Choroid plexus epithelial cell (primary cell): ENCODE measurements at places on chromosomes 6 and 20.

GRCh38 chr6:45737331-45738056 lies 278.2 kb downstream of the CLIC5 start:
- no peak for DNase-seq

DNA sequence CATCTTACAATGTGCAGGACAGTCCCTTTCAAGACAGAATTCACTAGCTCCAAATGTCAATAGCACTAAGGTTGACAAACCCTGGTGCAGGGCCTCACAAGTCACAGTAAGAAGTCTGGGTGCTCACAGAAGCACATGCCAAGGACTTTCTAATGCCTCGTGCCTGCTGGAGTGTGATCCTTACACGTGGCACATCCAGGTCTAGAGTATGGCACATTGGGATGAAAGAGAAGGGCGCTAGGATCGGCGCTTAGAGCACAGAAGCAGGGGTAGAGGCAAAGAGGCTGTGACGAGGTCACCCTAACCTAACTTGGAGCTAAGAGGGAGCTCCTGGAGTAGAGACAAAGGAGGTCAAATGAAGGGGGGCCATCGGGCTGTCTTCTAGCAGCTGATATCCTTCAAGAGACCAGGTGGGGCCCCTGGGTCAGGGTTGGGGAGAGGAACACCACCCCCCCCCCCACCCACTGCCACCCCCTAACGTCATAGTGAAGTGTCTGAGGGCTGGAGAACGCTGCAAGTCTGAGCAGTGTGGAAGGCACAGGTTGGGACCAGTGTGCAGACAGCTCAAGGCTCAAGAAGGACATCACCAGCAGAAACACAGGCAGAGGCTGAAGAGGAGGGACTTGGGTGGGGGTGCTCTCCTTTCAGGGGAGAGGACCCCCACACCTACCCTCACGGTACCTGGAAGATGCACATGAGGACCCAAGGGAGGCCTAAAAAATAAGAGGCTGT lies 97.8 kb upstream of the MRPS10 start:
- DNase-seq = no peak

GRCh38 chr20:36097337-36098151 lies 57.0 kb upstream of the EPB41L1 start:
- DNase-seq = peak; percentile 68

- no peak for DNase-seq
Observed at GRCh38 chr6:29980511-29980910, 38.2 kb downstream of the HLA-A start.
